Stimulated activated CD8-positive, alpha-beta memory T cell treated with anti-CD3 and anti-CD28 coated beads, Interleukin-4, amount 100 ng/mL, for 1 hour (primary cell): ENCODE measurements at places on chromosomes 16 and 17.

DNA sequence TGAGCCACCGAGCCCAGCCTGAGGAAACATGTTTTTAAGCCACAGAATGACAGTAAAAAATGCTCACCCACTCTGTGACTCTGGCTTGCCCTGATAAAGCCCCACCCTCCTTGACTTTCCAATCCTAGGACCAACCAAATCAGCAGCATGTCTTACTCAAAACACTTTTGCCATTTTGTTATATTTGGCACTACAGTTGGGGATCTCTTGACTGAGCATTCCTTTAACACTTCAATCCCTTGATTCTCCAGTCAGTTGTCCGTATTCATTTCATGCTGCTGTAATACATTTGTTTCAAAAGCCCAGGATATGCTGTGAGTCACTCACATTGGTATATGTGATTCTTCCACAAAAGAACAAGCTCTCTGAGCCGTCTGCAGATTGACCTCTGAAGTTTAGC, 8.2 kb downstream of the MYH3 start:
- DNase-seq, result no peak

DNA sequence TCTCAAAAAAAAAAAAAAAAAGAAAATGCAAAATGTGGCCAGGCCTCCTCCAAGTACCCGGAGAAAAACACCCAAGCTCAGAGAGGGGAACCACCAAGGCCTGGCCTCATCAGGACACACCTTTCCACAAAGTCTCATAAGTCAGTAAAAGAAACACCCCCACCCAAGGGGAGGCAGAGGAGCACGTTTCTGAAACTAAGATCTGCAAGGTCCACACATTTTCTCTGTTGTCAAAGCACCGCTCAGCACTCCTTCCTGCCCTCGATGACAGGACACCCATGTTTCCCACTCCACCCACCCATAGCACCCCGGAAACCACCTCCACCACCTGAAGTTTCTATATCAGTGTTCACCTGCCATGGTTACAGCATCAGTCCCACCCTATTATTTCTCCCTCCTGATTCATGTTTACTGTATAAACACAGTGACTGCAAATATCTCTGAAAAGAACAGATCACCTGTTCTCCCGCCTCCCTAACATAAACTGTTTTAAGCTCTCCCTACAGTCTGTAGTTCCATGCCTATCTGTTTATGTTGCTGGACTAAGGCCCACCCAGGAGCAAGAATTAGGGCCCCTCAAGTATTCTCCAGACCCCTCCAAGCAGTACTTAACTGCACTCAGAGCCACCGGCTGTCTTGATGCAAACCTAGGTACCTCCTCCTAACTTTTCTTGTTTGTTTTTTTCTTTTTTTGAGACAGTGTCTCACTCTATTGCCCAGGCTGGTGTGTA, 2.0 kb downstream of the CORO7 start:
- peak; percentile 52 for DNase-seq

GRCh38 chr17:28317099-28317965, 1.7 kb upstream of the TMEM97 start:
- DNase-seq, result no peak

- no peak for DNase-seq
Observed at GRCh38 chr16:68607443-68607842, 37.7 kb upstream of the CDH3 start.

GRCh38 chr16:57867000-57867561, 64.8 kb upstream of the KIFC3 start:
- no peak for DNase-seq

- no peak for DNase-seq
Observed at GRCh38 chr16:48206594-48207242, 37.4 kb upstream of the LONP2 start.

- DNase-seq, result no peak
Observed at GRCh38 chr17:81341516-81342268, 46.6 kb upstream of the SLC38A10 start.

GRCh38 chr16:10282367-10282766, 100.1 kb upstream of the GRIN2A start:
- no peak for DNase-seq

DNA sequence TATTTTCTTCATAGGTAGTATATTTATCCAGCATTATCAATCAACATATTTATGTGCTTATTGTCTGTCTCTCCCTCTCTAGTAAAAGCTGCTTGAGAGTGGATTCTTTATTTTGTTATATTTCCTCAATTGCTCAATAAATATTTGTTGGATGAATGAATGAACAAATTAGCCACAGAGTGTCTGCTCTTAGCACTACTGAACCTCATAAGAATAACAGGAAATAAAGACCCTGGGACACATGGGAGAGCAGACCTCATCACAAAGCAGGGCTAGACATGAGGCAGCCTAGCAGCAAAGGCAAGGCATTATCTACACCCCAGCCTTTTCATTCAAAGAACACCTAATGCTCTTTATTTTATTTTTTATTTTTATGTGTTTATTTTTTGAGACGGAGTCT, 34.9 kb upstream of the TANC2 start:
- no peak for DNase-seq

- DNase-seq, result no peak
Observed at GRCh38 chr17:81808778-81809555, 5.0 kb downstream of the GCGR start.

- no peak for DNase-seq
Observed at GRCh38 chr17:68238164-68238870, 9.5 kb upstream of the AMZ2 start.

- DNase-seq, result no peak
Observed at GRCh38 chr16:3131755-3132377, 3.0 kb upstream of the ZNF213 start.

- DNase-seq, result no peak
Observed at GRCh38 chr17:18856570-18856915, 1.4 kb upstream of the PRPSAP2 start.

- DNase-seq, result no peak
Observed at GRCh38 chr16:81473558-81473957, 28.9 kb downstream of the CMIP start.

GRCh38 chr16:27428026-27428785, 26.2 kb downstream of the IL21R start:
- DNase-seq, result no peak

DNA sequence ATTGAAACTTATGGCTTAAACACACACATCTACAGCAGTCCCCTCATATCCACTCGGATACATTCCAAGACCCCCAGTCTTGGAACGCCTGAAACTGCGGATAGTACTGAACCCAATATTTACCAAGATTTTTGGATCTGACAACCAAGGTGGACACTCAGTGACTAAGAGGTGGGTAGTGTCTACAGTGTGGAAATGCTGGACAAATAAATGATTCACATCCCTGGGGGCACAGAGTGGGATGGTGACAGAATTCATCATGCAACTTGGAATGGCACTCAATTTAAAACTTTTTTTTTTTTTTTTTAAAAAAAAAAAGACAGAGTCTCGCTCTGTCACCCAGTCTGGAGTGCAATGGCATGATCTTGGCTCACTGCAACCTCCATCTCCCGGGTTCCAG, 54.2 kb upstream of the TRAP1 start:
- DNase-seq, result no peak

DNA sequence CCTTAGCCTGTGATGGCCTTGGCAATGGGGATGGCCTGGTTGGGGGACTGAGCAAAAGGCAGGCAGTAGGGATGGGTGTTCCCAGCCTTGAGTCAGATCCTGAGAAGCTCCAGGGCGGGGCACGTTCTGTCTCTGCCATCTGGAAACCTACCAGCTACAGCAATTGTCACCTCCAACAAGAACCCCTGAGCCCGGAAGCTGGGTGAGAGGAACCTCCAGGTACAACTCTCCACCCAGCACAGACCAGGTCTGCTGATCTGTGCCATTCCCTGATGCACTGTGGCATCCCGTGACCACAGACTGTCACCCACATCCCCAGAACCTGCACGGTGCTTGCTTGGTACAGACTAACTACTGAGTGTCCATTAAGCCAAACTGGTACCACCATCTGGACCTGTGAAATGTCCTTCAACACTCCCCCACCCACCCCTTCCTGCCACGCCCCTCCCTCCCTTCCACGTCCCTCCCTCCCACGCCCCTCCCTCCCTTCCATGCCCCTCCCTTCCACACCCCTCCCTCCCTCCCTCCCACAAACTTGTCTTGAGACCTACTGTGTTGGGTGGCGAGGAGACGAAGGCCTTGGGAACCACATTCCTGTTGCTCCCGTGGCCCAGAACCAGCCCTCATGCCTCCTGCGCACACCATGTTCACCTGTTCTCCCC, 16.6 kb downstream of the MYO15B start:
- DNase-seq, result no peak

DNA sequence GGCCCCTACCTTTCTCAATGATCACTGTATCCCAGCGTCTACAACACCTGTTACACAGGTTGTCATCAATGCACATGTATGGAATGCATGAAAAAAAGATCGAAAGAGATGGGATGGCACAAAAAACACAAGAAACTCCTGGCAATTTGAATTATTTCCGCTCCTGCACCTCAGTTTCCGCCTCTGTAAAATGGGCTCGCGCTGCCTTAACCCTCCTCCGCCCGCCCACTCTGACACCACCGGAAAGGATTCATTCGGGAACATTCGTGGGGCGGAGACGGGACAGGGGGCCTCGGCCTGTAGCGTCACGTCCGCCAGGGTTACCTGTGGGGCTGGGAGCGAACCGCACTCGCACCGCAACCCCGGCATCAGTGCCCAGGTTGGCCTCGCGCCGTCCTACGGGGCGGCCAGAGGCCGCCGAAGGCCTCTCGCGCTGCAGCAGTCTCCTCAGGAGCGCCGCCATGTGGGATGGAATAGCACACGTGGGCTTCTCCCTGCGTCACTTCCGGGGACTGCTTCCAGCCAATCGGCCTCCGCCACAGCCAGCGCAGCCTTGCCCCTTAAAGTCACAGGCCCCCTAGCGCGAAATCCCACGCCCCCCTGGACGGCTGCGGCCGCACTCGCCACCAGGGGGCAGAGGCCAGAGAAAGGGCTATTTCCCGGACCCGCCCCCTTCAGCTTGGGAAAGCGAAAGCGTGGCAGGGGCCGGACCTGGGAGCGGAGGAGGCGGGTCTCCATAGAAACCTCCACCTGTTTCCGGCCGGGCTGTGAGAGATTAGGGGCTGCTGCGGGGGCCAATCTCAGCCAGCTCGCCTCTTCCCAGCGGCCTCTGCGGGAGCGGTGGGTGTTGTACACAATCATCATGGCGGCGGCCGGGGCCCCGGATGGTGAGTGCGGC, at the start of the genes EARS2 and UBFD1:
TSS of gene EARS2 (minus strand) at position 470 of the 898 bp plus-strand sequence. CDS start at position 463, 7 bp downstream.
TSS of gene UBFD1 (plus strand) at position 847 of the 898 bp plus-strand sequence. CDS start at position 863, 16 bp downstream.
- DNase-seq, result peak; percentile 87

DNA sequence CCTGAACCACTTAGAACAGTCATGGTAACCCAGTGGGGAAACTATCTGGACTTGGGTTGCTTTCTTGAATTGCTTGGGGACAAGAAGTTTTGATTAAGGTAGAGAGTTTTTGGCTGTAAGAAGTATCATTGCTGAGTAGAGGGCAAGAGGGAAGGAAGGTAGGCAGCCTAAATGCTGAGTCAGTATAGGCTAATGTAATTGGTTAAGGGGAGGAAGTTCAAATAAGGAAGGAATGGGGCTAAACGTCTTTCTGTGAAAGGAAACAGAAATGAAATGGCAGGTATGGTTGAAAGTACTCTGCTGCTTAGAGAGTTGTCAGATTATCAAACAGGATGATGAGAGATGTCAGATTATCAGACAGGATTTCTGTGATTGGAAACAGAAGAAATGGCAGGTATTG, 20.3 kb downstream of the KPNB1 start:
- no peak for DNase-seq

DNA sequence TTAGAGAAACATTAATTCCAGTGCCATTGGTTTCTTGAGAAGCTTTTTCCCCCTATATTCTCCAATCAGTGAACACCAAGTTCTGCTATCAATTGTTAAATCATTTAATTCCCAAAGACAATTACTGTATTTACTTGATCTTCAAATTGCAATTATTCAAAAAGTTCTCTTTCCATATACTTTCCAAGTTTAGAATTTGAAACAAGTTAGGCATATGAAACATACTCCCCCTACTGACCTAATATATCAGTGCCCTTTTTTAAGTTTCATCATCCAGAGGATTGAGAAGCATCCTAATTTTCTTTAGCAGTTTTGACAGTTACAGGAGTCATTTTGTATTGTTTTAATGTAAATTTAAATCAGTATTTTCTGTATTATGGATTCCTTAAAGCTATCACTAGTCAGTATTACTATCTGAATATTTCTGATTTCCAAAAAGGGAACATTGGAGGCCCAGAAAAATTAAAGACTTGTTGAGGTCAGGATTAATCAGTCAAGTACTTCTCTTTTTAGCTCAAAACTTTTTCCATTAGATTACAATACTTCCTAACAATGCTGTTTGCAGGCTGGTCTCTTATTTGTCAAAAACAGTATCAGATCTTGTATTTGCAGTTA, 16.3 kb downstream of the MEIOC start:
- no peak for DNase-seq

DNA sequence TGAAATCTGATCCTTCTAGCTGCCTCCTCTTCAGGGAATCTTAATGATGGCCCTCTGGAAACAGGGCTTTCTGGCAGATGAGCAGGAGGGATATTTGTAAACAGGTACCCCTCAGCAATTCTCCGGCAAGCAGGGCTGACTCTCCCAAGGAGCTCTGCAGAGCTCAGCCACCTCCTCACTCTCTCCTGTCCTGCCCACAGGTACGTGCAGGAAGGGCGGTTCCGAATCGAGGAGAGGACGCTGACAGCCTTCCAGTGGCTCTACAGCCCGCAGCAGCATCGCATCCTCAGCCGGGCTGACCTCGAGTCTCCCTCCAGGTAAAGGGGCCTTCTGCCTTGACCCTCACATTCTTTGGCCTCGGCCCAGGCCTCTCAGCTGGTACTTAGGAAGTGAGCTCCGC, 20.7 kb upstream of the CCDC92B start:
- DNase-seq, result no peak

GRCh38 chr17:56812901-56813388, 20.8 kb downstream of the C17orf67 start:
- DNase-seq, result no peak

DNA sequence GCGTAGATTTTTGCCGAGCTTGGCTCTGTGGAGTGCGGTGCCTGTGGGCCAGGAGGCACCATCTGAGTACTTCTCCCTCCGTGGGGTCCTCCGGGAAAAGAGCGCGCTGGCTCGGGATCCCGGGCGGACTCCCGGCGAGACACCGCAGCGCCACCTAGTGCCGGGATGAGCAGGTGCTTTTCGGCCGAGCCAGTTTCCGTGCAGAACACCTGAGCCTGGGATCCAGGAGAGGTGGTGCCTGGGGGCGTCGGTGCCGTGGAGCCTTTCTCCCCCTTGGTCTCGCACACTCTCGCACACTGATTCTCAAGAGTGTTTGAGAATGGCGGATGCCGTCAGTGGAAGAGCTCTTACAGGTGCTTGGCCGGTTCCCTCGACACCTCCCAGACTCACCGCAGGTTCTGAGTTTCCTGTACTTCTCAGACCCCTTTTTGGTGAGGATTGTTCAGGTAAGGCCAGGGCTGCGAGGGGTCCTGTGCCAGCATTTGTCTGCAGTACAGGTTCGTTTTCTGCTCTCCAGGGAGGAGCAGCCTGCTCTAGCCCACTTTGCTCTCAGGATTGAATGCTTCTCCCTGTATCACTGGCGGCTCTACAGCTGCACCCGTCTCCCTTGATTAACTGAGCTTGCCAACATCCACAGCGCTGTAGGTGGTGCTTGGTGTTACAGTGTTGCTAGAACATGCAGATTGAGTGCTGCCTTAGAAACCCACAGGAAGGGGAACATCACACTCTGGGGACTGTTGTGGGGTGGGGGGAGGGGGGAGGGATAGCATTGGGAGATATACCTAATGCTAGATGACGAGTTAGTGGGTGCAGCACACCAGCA, 23.3 kb downstream of the TBCD start:
- DNase-seq, result no peak
